ENCODE measurements at places on chromosomes 2 and 18.
A peak's percentile ranks its signal among the peaks of the same experiment; 100 is the strongest.

- DNase-seq, result no peak
These were observed 132.0 kb downstream of the ZNF532 start for GRCh38 chr18:58996696-58997095.

GRCh38 chr2:160145471-160145870 is 54.6 kb downstream of the ITGB6 start:
- no peak for DNase-seq

DNA sequence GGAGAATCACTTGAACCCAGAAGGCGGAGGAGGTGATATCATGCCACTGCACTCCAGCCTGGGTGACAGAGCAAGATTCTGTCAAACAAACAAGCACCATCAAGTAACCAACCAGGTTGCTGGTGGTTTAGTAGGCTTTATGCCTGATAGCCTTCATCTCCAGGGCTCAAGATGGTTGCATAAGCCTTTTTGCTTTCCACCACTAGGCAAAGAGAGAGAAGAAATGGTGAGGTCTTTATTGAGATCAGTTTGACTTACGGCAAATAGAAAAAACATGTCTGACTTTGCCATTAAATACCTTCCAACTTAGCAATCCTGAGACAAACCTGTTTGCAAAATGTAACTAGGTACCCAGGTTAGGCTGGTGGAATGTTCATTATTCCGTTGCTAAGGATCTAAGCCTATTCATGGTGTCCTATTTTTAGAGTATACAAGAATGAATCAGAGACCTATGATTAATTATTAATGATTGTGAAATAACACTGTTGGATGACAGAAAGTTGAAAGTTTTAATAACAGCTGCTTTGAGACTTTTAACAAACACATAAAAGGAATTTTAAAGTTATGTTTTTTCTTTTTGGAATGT is 53.5 kb upstream of the SLC38A11 start:
- no peak for DNase-seq

- DNase-seq, result no peak
These were observed 265.1 kb downstream of the MEIS1 start for GRCh38 chr2:66699793-66700676.

DNA sequence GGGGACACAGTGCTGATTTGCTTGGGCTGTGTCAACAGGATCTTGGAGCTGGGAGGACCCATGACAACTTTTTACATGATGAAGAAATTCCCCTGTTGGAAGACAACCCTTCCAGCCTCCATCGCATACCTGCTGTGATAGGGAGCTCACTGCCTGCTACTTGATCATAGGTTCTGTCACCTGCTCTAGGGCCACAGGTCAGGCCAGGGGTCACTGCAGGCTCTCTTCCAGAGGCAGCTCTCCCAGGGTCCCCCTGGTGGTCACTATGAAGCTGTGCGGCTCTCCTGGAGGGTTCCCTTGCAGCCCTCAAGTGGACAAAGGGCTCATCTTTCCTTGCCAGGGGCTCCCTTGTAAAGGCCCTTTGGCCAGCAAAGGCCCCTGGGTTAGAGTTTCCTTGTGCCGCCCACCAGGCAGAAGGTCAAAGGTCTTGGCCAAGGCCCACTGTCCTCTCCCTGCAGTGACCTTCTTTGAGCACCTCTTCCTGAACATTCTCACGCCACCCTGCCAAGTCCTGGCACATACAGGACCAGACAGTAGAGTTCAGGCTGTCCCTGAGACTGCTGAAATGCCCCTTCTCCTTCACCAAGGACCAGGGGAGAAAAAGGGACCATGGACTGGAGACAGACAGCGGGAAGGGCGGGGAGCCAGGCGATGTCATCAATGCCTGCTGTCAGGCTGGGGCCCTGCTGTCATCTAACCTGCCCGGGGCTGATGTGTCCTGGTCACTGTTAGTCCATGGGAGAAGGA is 345.1 kb downstream of the DYSF start:
- peak; percentile 28 for DNase-seq

- no peak for DNase-seq
These were observed 20.6 kb downstream of the TMX3 start for GRCh38 chr18:68694316-68694715.

DNA sequence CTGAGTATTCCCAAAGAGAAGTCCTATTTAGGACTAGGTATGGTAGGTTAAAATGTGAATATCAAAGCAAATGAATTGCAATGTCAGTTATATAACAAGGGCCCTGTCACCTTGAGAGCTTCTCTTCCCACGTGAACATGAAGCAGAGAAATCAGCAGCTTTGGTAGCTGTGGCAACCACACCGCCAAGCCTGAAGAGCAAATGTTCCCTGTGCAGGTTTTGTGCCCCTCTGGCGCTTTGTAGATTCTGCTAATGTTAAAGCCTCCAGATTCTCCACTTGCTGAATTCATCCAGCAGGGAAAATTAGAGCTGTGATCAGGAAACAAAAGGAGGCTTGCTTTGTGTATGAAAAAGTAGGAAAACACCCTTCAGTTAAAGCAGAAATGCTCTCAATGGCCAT is 322.6 kb downstream of the RBM43 start:
- no peak for DNase-seq

- DNase-seq, result peak; percentile 56
These were observed 524.8 kb upstream of the DSEL start for GRCh38 chr18:68041327-68041726.

GRCh38 chr2:175842996-175843395 is 159.1 kb downstream of the LNPK start:
- DNase-seq, result peak; percentile 19

DNA sequence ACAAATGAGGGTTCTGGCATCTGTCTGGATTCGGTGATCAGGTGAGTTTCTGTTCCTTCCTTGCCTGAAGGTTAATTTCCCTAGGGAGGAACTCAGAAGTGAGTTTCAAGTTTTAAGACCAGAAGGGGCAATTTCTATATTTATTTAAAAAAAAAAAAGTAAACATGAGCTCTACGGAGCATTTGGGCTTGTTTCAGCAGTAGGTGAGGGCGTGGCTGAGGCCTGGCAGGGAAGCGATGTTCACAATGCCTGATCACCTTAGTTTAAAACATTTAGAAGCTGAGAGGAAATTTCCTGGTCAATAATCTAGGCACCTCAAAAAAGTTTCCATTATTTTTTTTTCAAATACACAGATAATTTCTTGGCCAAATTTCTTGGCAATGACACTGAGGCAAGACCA is 629.1 kb downstream of the DPP10 start:
- DNase-seq, result no peak

DNA sequence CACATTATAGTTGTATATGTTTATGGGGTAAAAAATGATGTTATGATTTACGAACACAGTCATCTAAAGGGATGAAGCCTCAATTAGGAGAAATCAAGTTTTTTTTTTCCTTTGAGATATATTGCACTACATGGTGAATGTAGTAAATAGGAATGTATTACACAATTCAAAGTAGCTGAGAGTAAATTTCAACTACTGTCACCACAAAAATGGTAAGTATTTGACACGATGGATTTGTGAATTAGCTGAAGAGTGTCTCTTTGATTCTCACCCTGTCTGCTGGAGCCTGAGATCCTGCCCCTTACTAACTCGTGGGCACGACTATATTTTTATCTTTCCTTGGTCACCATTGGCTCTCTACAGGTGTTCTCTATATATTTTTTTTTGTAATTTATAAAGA is 540.4 kb upstream of the DSEL start:
- peak; percentile 61 for DNase-seq

GRCh38 chr2:99365661-99366060 is 28.5 kb downstream of the EIF5B start:
- DNase-seq, result no peak

- DNase-seq, result no peak
These were observed 3.5 kb upstream of the EN1 start for GRCh38 chr2:118850901-118851415.

DNA sequence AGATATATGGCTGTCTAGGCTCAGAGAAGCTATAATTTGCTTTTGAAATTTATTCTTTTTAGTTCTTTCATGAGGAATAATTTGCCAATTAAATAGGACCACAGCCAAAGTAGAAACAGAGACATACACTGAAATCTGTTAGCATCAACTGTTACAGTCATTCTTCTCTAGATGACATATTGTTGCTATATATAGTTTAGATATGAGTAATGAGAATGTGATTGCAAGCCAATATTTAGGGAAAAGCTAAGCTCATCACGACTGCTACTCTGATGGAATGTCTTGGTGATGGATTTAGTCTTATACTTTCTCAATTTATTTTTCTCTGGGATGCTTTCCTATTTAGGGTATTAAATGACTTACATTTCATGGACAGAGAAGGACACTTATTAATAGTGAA is 259.1 kb downstream of the LNPK start:
- peak; percentile 74 for DNase-seq

DNA sequence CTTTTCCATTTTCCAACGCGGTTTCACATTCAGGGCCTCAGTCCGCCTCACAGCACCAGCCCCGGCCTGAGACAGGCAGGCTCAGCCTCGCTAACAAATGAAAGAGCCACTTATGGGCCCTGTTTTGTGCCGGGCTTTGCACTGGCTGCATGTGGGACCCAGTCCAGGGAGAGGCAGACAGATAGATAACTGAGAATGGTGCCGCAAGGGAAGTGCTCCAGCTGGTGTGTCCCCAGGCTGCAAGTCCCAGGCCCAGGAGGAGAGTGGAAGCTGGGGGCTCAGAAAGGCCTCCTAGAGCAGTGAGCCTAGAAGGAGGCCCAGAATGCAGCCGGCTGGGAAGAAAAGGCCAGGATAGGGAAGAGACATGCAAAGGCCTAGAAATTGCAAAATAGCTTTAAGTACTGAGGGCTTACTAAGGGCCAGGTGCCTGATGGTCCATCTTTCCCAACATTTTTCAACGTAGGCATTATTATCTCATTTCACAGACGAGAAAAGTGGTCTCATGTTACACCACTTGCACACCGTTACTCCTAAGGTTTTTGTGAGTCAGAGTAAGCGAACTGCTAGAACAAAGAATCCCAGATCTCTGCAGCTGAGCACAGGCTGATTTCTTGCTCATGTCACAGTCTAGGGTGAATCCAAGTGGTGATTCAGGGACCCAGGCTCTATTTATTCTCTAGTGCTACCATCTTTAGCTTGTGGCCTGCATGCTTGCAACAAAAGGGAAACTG is 26.0 kb downstream of the ADRA2B start:
- DNase-seq, result peak; percentile 11

DNA sequence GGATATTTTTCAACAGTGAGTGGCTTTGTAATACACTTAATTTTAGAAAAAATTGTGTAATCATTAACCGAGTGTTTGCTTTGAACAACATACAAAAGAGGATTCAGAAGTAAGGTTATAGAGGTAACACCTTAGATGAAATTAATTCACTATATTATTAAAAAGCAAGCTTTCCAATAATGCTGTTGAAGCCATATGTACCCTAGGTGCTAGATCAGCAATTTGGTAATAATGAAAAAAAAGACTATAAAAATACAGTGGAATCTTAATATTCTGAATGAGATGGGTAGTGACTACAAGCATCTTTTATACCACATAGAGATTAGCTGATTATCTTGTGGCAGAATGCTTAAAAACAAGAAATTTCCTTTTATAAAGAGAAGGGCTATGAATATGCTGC is 115.1 kb upstream of the FAM136A start:
- no peak for DNase-seq

- no peak for DNase-seq
These were observed 803.2 kb upstream of the POU3F3 start for GRCh38 chr2:104050656-104051242.

DNA sequence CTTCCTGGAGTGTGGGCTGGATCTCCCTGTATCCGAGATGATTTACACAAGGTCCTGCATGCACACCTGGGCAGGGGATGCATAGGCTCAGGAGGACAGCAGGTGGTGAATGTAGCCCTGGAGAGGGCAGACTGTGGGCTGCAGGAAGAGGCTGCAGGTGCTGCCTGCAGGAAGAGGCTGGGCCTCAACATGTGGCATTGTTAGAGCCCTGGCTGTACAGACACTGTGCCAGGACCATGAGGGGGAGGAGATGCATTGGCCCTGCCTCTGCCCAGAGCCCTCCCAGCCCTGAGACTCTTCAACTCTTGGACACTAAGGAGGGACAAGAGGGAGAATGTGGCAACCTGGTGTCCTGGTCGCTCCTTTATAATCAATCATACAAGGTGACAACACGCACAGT is 392.8 kb downstream of the TNS1 start:
- no peak for DNase-seq

DNA sequence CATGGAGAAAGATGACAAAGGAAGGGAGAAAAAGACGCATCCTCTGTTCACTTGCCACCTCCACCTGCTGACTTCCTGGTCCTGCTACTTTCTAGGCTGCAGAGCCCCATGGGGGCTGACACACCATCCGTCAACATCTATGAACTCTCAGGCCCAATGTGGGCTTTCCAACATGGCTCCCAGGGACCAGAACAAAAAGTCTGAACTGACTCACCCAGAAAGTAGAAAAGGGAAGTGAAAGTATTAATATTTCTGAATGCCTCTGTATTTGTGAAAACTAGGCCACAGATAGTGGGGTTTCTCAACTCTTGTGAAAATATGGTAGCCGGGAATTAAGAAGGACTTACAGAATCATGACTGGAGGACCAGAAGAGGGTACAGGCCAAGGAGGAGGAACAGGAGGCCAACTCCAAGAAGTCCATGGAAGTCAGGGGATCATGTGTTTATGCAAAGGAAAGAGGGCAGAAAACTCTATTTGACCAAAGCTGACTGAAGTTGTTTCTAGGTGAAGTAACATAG is 123.1 kb upstream of the CAB39 start:
- DNase-seq, result no peak

- DNase-seq, result no peak
These were observed 57.3 kb upstream of the FAM117B start for GRCh38 chr2:202577250-202578183.

- DNase-seq, result no peak
These were observed 45.4 kb upstream of the SNTG2 start for GRCh38 chr2:905091-905832.

DNA sequence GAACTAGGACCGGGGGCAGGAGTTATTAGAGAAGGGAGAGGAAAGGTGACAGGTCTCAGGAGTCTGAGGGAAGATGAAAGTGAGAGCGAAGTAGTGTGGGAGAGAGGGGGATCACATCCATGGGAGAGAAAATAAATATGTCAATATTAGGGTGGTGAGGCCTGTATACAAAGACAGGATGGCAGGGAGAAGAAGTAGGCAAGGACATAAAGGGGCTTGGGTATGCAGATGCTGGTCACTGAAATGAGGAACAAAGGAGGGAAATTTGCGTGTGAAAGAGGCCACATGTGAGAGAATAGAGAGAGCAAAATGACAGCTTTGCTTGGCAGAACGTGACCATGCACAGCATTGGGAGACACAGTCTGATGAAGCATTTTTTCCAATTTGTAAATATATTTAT is 13.6 kb downstream of the METAP1D start:
- DNase-seq, result no peak

DNA sequence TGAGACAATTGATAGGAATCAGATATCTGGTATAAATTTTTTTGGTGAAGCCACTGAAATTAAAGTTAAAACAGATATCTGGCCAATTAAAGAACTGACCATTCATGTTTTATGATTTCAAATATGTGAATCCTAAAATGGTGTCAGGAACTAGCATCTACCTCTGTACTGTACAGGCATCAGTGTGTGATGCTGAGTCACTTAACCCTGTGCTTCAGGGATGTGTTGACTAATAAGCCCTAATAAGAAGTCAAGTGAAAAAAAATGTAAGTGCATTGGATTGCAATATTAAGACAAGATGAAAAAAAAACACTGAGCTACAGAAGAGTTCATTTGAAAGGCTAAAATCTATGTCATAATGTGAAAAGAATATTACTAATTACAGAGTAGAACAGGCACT is 9.1 kb upstream of the UNC80 start:
- DNase-seq, result no peak

All from fibroblast of skin of right biceps (primary cell).